ENCODE measurements at places on chromosomes 13 and 19.

DNA sequence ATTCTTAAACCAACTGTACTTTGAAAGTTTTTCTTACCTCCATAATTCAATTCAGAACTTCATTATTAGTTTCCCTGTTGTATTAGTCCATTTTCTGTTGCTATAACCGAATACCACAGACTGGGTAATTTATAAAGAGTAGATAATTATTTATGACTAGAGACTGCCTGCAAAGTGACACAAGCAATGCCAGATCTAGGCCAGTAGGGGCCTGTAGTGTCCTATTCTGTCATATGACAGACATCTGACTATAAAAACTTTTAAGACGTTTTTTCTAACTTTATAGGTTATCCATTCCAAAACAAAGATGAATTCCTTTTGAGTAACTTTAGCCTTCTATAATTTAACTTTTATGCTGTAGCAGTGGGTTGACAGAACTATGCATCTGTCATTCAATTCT is 2783.8 kb downstream of the PCDH9 start:
- no peak for DNase-seq

DNA sequence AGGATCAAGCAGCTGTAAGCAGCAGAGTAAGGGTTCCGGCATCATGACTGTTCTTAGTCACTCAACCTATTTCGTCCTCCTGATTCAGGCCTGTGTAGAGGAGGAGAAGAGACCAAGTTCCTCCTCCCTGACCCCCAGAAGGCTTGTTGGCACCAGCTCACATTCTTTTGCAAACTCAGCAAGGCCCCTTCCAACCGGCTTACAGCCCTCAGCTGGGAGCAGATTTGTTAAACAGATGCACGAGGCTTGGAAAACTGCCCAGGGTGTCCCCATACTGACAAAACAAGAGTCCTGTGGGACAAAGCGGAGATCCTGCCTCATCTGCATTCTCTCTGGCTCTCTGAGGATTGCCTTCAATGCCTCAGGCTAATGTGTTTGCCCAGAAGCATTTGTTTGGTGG is 113.2 kb upstream of the SOX21 start:
- DNase-seq: peak; percentile 24

DNA sequence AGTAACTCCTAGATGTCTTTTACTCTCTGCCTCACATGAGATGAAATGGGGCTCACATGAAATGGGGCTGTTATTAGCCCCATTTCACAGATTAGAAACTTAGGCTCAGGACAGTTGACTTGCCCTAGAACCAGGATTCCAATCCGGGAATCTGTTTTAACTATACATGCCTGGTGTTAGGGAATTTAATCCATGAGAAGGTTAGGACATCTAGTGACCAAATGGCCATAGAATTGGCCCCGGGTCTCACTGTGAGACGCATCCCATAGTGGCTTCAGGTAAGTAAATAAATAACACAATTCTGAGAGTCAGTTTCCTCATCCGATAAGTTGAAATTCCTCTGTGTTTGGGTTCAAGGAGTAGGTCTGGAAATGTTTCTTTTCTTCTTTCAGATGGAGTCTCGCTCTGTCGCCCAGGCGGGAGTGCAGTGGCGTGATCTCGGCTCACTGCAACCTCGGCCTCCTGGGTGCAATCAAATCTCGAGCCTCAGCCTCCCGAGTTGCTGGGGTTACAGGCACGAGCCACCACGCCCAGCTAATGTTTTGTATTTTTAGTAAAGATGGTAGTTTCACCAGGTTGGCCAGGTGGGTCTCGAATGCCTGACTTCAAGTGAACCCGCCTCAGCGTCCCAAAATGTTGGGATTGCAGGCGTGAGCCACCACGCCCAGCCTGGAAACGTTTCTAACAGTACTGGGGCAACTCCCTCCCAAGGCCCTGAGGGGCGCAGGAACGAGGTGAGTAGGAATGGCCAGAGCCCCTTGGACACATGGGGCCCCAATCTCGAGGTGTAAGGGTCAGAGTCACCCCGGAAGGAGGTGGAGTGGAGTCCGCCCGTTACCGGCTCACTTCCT is 1.2 kb upstream of the ZNF574 start:
- DNase-seq: no peak

DNA sequence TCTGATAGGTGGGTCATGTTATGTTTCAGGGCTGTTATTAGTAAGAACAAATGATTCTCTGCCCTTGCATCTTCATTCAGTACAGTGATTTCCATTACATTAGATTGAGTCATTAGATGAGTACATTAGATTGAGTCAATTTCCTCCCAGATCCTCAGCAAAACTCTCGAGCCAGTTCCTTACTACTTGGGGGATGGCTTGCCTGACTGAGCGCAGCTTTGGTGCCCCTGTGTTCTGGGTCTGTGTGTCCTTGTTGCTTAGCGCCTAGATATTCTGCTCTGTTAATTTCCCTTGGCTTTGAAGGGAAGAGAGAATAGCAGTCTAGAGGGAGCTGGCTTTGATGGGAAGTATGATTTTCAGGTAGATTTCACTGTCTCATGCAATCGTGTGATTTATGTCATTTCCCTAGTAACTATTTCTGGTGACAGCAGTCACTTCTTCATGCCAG is 19.1 kb upstream of the SCEL start:
- DNase-seq: peak; percentile 57

- peak; percentile 59 for DNase-seq
Measured at GRCh38 chr13:92158346-92158745, 759.9 kb downstream of the GPC5 start.

GRCh38 chr13:106182404-106182803 is 353.1 kb downstream of the EFNB2 start:
- peak; percentile 94 for DNase-seq

DNA sequence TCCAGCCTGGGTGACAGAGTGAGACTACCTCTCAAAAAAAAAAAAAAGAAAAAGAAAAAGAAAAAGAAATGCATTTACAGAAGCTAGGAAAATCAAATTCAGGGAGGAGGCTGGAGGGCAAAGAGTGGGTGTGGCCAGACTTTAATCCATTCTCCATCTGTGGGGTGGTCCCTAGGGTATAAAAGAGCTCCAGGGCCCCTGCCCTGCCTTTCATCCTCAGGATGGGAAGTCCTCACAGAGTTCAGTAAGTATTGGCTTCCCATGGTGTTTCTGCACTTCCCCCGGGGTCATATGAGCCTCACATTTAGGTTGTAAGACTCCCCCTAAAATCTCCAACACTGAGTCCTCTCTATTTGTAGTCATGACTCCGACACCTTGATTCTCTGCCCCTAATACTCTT is 33.0 kb downstream of the DPRX start:
- DNase-seq: no peak

- DNase-seq: no peak
Measured at GRCh38 chr19:28505933-28506332, 707.0 kb downstream of the UQCRFS1 start.

DNA sequence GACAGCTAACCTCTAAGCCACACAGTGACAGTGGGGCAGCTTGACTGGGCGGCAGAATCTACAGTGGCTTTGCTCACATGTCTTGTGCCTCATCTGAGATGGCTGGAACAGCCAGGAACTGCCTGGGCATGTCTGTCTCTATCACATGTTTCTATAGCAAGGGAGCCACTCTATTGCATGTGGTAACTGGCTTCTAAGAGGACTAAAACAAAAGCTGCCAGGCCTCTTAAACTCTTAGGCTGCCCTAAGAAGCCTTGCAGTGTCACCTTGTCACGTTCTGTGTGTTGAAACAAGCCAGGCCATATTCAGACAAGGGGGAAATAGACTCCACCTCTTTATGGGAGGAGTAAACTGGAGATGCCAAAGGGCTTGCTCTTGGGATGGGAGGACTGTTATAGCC is 122.9 kb upstream of the MAB21L1 start:
- DNase-seq: no peak

- DNase-seq: no peak
Measured at GRCh38 chr13:26973295-26973694, 198.3 kb downstream of the USP12 start.

- DNase-seq: peak; percentile 49
Measured at GRCh38 chr13:46831588-46832194, 34.7 kb upstream of the ESD start.

- no peak for DNase-seq
Measured at GRCh38 chr13:50576156-50576555, 267.3 kb downstream of the DLEU7 start.

DNA sequence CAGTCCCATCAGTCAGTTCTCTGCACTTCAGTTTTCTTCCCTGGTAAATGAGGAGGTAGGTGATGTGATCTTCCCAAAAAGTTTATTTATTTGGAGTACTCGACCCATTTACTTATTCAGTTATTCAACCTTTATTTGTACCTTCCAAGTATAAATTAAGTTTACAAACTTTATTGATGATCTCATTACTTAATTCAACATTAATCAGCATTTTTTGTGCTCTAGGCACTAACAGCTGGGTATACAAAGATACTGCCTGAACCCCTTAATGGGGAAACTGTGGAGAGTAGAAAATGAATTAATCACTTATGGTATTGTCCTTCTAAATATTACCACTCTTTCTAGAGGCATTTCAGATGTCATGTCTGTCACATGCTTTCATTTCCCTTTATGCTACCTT is 293.3 kb downstream of the DLEU7 start:
- DNase-seq: no peak

- DNase-seq: no peak
Measured at GRCh38 chr13:112833551-112834257, 135.3 kb upstream of the MCF2L start.

DNA sequence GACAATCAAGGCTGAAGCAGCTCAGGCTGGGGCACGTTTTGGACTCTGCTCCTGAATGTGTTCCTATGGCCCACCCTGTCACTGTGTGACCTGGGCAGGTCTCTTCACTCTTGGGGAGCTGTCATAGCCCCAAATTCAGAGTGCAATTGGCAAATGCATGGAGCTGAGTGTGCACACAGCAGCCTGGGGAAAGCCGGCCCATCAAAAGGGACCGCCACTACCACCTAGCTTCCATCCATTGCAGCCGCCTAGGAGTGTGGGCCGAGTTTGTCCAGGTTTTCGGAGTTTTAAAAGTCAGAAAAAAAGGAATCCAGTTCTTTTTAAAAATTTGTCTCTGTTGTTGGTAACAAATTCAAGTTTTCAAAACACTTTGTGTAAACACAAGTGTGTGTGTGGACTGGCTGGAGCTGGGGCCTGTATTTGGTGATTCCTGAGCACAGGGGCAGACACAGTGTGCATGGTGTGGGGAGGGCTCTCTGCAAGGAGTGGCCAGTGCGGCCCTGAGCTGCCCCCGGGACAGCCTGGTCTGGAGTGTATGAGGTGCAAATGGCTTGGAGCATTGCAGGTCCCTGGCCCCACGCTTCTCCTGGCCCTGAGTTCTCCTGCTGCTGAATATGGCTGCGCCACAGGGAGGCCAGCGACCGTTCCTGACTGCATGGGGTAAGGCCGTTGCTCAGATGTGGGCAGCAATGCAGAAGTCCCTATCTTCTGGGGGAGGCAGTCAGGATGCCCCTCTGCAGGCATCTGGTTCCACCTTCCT is 13.2 kb upstream of the ZNF536 start:
- no peak for DNase-seq

- DNase-seq: peak; percentile 61
Measured at GRCh38 chr19:30649934-30650614, 277.9 kb downstream of the ZNF536 start.

- no peak for DNase-seq
Measured at GRCh38 chr19:29800100-29800825, 11.5 kb upstream of the CCNE1 start.

GRCh38 chr19:16143399-16144215 is at the start of gene HSH2D:
TSS of gene HSH2D (plus strand) at chr19:16143685. CDS start at chr19:16148751, 5,066 bp downstream.
- DNase-seq: no peak

GRCh38 chr13:84648069-84648640 is 765.9 kb upstream of the SLITRK1 start:
- DNase-seq: no peak

- peak; percentile 68 for DNase-seq
Measured at GRCh38 chr19:13181747-13182388, 31.7 kb downstream of the IER2 start.

DNA sequence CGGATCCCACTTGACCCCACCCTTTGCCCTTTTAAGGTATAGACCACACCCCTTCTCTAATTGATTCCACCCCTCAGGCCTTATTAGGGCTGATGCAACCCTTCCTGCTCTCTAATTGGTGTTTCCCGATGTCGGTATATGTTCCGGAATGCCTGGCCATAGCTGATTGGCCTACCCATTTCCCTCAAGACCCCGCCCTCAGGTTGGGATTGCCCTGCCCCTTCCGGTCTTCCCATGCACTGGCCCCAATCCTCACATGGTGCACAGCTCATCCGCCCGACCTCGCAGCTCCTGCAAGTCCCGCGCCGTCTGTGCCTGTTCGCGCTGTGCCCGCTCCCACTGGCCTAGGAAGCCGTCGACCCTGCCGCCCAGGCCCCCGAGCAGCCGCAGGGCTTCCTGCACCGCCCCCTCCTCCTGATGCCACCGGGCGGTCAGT is 18.1 kb downstream of the TSKS start:
- DNase-seq: no peak

GRCh38 chr13:20001366-20002190 is 43.1 kb downstream of the ZMYM2 start:
- DNase-seq: no peak

DNA sequence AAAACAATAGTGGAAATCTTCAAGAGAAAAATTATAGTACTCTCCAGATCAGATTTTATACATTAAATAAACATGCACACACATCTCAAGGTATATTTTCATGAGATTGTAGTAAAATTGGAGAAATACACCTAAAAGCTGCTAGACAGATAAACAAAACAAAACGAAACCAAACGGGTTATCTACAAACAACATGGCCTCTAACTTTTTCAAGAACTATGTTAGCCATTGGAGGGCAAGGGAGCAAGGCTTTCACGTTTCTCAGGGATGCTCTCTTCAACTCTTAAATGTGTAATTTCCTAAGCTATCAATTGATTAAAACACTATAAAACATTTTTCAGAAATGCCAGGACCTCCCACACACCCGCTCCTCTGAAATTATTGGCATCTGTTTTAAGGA is 1262.4 kb upstream of the PCDH20 start:
- no peak for DNase-seq

DNA sequence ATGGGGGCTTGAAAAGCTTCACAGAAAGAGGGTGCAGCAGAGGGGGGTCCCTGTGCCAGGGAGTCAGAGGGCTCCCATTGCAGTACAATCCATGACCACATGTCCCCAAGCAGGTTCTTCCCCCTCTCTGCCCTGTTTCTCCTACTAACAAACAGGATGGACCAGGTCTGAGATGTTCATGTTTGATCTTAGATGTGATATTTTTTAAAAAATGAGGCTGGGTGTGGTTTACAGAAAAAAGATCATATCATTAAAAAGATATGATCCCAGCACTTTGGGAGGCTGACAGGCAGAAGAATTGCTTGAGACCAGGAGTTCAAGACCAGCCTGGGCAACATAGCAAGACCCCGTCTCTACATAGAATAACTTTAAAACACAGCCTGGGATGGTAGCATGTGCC is 9.1 kb downstream of the OR7C2 start:
- no peak for DNase-seq

DNA sequence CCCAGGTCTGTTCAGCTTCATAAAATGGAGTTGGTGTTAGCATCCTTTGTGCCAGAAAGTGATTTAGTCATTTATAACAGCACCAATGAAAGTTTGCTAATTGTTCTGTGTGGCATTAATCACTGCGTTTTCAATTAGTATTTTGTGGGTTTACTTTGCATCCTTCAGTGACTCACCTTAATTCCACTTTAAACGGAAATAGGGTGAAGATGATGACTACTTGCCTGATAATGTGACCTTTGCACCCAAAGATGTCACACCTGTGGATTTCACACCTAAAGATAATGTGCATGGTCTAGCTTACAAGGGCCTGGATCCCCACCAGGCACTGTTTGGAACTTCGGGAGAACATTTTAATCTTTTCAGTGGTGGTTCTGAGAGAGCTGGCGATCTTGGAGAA is 15.0 kb downstream of the GPATCH1 start:
- DNase-seq: no peak

- DNase-seq: no peak
Measured at GRCh38 chr19:18223860-18224524, 2.2 kb downstream of the PDE4C start.

Data from fibroblast of upper back skin (primary cell).